ENCODE measurements at places on chromosomes 4 and X. TPM values are rescaled to one million over a fixed set of nuclear protein-coding genes. Genes with fewer than 3 reads are reported as not detected.

GRCh38 chrX:39162322-39162735 lies 361.1 kb downstream of the MID1IP1 start:
- H3K27me3 ChIP-seq = no peaks in the 10 kb centered on the region
- peak; percentile 73 for DNase-seq
- peak overlapping the region; percentile 53 for H3K4me3 ChIP-seq
- H3K27ac ChIP-seq = peak overlapping the region; percentile 59
- H3K4me1 ChIP-seq = peaks cover 51% of the 10 kb centered on the region

GRCh38 chr4:152652102-152652501 lies 27.7 kb downstream of the TMEM154 start:
- peaks cover 28% of the 10 kb centered on the region for H3K36me3 ChIP-seq
- no peak overlapping the region for H3K4me3 ChIP-seq
- H3K27me3 ChIP-seq = no peaks in the 10 kb centered on the region
- H3K27ac ChIP-seq = no peak overlapping the region

DNA sequence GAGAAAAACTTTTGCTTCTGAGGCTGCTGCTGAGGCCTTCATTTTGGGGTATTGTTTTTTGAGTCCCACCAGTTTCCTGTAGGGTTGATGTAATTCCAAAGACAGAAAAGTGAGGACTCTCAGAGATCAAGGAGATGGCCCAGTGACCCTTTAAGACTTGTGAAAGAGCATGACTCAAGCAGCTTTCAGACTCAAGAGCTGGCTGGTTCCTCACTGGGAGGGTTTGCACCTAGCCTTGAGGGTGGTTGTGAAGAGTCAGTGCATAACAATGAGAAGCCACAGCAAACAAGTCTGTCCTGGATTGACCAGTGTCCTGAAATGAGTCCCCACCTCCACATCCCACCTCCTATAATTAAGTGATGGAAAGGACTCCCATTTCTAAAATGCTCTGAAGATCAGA lies 89.2 kb downstream of the NHS start:
- peaks cover 2% of the 10 kb centered on the region for H3K27me3 ChIP-seq
- H3K36me3 ChIP-seq = no peaks in the 10 kb centered on the region
- DNase-seq = no peak
- no peak overlapping the region for H3K27ac ChIP-seq
- H3K4me1 ChIP-seq = no peaks in the 10 kb centered on the region
- no peak overlapping the region for H3K4me3 ChIP-seq

- no peak overlapping the region for H3K4me3 ChIP-seq
- H3K27ac ChIP-seq = no peak overlapping the region
- H3K36me3 ChIP-seq = no peaks in the 10 kb centered on the region
- H3K4me1 ChIP-seq = peaks cover 56% of the 10 kb centered on the region
- DNase-seq = no peak
- peaks cover 15% of the 10 kb centered on the region for H3K27me3 ChIP-seq
Observed at GRCh38 chr4:48047896-48048295, 31.3 kb downstream of the NIPAL1 start.

GRCh38 chrX:40552768-40553167 lies 28.0 kb upstream of the ATP6AP2 start:
- no peaks in the 10 kb centered on the region for H3K4me1 ChIP-seq
- no peaks in the 10 kb centered on the region for H3K27me3 ChIP-seq
- no peaks in the 10 kb centered on the region for H3K36me3 ChIP-seq
- H3K27ac ChIP-seq = no peak overlapping the region
- DNase-seq = no peak

DNA sequence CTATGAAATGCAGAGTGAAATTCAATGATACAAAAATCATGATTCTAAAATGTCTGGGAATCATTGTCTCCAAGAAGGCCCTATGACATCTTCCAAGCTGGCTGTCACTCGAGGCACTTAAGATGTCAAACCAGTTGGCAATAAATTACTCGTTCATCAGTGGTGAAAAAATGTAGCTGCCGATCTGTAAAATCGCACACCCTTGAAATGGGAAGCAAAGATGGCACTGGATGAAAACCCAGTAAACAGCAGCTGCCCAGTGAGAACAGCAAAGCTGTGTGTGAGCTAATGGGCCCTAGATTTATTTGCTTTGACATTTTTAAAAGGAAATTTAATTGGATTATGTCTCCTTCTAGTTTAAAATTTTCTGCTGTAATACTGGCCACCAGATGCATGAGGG lies 181.9 kb upstream of the NDP start:
- no peaks in the 10 kb centered on the region for H3K36me3 ChIP-seq
- no peak for DNase-seq
- no peaks in the 10 kb centered on the region for H3K4me1 ChIP-seq
- no peaks in the 10 kb centered on the region for H3K27me3 ChIP-seq
- no peak overlapping the region for H3K4me3 ChIP-seq
- no peak overlapping the region for H3K27ac ChIP-seq

- no peak for DNase-seq
- H3K27me3 ChIP-seq = peaks cover 36% of the 10 kb centered on the region
- H3K4me1 ChIP-seq = peaks cover 34% of the 10 kb centered on the region
- H3K4me3 ChIP-seq = no peak overlapping the region
- no peak overlapping the region for H3K27ac ChIP-seq
Observed at GRCh38 chr4:101420661-101421060, 73.3 kb upstream of the PPP3CA start.

DNA sequence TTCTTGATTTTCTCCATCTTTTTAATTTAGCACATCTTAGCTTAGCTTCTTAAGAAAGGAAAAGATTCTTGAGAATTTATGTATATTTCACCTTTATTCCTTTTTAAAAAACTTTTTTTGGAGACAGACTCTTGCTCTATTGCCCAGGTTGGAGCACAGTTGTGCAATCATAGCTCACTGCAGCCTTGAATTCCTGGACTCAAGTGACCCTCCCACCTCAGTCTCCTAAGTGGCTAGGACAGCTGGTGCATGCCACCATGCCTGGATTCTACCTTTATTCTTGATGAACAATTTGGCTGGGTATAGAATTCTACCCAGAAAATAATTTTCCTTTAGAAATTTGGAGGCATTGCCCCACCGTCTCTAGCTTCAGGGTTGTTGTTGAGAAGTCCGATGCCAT lies 19.5 kb upstream of the SH3D19 start:
- no peaks in the 10 kb centered on the region for H3K36me3 ChIP-seq
- no peak overlapping the region for H3K4me3 ChIP-seq
- H3K27ac ChIP-seq = no peak overlapping the region
- DNase-seq = no peak

Gene DGKK
- total RNA-seq = not detected

Gene RIBC1
- total RNA-seq = 0.46 TPM

Data from activated CD4-positive, alpha-beta T cell treated with anti-CD3 and anti-CD28 coated beads for 36 hours (primary cell).